ENCODE measurements at places on chromosomes 5 and 9.

DNA sequence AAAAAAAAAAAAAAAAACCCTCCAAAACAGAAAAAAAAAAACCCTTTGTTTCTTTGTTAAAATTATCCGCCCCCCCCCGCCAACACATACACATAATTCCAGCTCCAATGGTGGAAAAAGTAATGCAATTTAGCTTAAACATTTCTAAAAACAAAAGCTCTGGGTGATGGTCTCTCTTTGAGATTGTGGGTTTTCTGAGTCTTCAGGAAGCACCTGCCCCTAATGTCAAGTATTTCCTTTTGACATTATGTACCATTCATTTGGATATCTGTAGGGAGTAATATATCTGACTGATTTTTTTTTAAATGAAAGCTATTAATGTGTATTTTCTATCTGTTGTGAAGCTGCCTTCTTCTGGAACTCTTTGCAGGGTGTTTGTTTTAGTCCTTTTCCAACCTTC is 389.7 kb downstream of the TAF11L14 start:
- no peak overlapping the region for H3K4me3 ChIP-seq
- H3K27ac ChIP-seq: no peak overlapping the region
- H3K27me3 ChIP-seq: no peaks in the 10 kb centered on the region
- H3K4me1 ChIP-seq: no peaks in the 10 kb centered on the region
- no peaks in the 10 kb centered on the region for H3K36me3 ChIP-seq
- DNase-seq: no peak

DNA sequence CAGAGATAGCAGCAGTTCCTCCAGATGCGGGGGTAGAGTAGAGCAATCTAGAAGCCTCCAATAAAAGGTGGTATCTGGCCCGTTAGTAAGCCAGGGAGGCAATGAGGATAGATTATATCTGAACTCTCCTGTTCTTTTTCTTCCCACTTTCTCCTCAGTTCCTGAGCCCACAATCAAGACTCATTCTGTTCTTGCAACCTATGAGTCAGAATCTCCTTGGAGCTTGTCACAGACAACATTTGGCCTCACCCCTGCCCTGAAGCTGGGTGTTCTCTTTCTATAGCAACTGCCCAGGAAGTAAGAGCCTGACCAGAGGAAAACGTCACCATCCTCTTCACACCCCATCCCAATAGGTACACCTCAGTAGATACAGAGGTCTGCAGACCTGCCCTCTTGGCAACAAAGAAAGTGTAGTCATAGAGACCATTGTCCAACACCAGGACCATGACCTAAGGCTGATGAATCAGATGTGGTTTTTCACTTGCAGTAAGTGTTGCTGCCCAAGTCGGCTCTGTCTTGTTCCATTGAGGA is 76.3 kb upstream of the PCA3 start:
- H3K27me3 ChIP-seq: peaks cover 34% of the 10 kb centered on the region
- peaks cover 6% of the 10 kb centered on the region for H3K4me1 ChIP-seq
- H3K27ac ChIP-seq: no peak overlapping the region
- DNase-seq: no peak
- no peaks in the 10 kb centered on the region for H3K36me3 ChIP-seq

DNA sequence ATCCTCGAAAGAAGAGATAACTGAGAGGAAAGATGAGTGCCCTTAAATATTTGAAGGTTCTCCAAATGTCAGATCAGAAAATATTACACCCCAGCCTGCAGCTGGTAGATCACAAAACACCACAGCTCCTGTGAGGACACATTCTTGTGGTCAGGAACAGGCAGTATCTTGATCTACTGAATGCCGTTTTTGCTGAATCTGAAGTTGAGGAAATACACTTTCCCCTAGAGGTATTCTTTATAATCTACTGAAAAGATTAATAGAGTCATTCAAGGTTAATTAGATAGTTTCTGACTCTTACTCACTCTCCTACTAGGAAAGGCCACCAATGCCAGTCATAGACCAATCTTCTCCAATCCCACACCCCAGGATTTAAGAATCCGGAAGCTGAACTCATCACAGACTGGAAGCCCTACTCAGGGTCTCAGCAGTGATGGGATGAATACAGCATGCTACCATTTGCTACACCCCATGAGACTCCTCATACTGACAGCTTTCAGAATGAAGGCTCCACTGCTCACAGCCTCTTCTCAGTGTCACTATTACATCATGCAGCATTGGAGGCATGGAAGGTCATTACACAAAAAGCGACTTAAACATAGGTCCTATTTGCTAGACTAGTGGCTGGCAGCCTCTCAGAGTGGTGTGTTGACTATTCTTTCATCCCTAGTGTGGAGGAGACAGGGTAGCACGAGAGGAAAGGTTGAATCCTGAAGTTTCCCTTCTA is 143.9 kb upstream of the SLC1A3 start:
- H3K36me3 ChIP-seq: no peaks in the 10 kb centered on the region
- H3K4me1 ChIP-seq: no peaks in the 10 kb centered on the region
- no peak overlapping the region for H3K27ac ChIP-seq

DNA sequence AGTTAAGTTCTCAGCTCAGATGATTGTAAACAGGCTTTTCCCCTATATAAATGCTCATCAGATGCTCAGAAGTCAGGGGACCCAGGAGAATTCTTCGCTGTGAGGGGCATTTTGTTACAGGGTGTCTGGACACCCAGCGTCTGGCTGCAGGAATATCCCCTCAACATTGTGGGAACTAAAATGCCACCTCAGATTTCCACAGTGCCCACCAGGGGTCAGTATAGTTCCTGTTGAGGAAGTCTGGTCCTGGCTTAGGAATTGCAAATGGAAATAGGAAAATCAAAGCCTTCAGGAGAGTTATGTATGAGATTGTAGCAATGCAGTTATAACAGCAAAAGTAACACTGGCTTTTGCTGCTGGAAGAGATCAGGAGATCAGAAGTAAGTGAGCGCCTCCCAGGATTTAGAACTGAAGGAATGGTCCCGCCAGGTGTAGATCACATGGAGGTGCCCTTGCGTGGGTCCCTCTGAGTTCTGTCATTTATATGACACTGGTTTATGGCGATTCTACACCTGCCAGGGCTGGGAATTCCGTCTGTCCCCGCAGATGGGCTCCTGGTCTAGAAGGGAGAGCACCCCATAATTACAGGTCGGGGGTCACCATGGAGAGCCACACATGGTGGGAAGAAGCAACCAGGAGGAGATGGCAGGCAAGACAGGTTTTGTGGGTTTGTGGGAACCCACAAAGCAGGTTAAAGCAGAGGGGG is 47.1 kb upstream of the CTSL start:
- no peak overlapping the region for H3K27ac ChIP-seq
- no peak overlapping the region for H3K4me3 ChIP-seq
- peaks cover 7% of the 10 kb centered on the region for H3K4me1 ChIP-seq
- H3K36me3 ChIP-seq: no peaks in the 10 kb centered on the region
- DNase-seq: peak; percentile 65

GRCh38 chr9:77677397-77677796 is 29.3 kb upstream of the GNA14 start:
- no peaks in the 10 kb centered on the region for H3K4me1 ChIP-seq
- no peaks in the 10 kb centered on the region for H3K36me3 ChIP-seq
- H3K4me3 ChIP-seq: no peak overlapping the region

- H3K27ac ChIP-seq: no peak overlapping the region
- DNase-seq: no peak
- H3K27me3 ChIP-seq: no peaks in the 10 kb centered on the region
- H3K4me1 ChIP-seq: no peaks in the 10 kb centered on the region
Observed at GRCh38 chr5:3281366-3281765, 314.3 kb upstream of the IRX1 start.

DNA sequence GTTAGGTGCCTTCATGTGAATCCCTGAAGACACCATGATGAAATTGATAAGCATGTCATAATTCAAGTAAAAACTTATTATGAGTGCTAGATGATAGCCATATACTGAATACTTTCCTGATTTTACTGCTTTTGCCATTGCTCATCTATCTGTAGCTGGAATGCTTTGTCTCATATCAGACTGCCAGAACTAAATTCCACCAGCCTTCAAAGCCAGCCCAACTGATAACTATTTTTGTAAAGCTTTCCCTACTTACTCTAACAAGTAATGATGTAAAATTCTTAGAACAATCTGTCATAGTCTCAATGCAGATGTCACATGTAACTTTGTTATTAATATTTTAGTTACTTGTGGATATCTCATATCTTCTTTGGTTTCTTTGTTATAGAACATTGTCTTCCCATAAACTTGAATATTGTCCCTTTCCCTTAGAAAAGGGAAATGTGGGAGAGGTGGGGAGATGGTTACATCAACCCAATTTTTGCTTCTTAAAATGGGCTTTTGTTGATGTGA is 128.3 kb downstream of the ZCCHC7 start:
- no peaks in the 10 kb centered on the region for H3K4me1 ChIP-seq
- no peak overlapping the region for H3K27ac ChIP-seq
- no peak overlapping the region for H3K4me3 ChIP-seq
- no peak for DNase-seq
- H3K36me3 ChIP-seq: peaks cover 4% of the 10 kb centered on the region
- no peaks in the 10 kb centered on the region for H3K27me3 ChIP-seq

- H3K27me3 ChIP-seq: no peaks in the 10 kb centered on the region
- DNase-seq: no peak
- H3K36me3 ChIP-seq: peaks cover 9% of the 10 kb centered on the region
- peak overlapping the region; percentile 82 for H3K27ac ChIP-seq
Observed at GRCh38 chr5:40681363-40682153, 1.8 kb downstream of the PTGER4 start.

DNA sequence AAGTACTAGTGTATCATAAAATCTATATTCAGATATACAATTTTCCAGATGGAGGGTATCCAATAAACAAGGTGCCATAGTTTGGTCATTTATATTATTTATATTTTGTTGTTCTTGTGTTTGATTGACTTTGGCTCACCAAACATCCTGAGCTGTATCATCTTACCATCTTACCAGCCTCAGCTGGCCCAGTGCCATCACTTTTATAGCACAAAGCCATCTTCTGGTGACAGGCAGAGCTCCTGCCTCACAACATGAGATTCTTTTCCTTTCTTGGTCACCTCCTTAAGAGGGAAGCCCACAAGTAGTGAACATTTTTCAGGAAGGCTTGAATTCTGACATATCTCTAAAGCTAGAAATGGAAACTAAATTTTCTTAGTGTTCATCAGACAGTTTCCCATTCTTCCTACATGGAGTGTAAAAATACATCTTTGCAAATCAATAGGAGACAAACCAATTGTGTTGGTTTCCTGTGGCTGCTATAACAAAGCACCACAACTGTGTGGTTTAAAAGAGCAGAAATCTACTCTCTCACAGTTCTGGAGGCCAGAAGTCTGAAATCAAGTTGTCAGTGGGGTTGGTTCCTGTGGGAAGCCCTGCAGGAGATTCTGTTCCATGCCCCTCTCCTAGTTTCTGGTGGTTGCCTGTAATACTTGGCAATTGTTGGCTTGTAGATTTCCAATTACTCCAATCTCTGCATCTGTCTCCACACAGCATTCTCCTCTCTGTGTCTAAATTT is 341.8 kb downstream of the MAN2A1 start:
- DNase-seq: no peak
- no peak overlapping the region for H3K4me3 ChIP-seq
- H3K36me3 ChIP-seq: no peaks in the 10 kb centered on the region
- H3K4me1 ChIP-seq: peaks cover 6% of the 10 kb centered on the region

DNA sequence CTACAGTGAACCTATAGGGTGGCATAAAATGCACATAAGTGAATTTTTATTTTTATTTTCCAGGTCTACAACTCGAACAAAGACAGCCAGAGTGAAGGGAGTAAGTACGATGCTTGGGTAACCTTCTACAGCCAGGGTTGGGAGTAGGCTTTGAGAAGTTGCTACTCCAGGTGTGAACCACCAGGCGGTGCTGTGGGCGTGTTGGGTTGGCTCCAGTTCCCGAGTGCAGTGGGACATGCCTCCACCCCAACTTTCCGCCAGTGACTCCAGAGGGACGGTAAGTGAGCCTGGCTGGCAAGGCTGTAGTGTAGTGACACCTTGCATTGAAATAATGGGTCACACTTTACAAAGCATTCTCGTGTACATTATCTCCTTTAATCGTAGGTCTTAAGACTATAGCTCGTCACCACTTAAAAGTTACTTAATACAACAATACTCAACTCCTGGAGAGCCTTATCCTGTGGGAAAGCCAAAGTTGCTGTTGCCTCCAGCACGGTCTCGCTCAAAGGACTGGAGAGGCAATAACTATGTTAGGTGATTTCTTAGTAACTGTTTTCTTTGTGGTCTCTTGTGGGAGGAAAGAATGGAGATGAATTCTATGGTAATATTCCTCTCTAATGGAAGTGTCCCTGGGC is 244.0 kb downstream of the ARHGAP26 start:
- H3K27me3 ChIP-seq: no peaks in the 10 kb centered on the region
- H3K4me1 ChIP-seq: peaks cover 6% of the 10 kb centered on the region
- H3K4me3 ChIP-seq: no peak overlapping the region
- no peak overlapping the region for H3K27ac ChIP-seq
- DNase-seq: peak; percentile 52

- DNase-seq: no peak
- no peaks in the 10 kb centered on the region for H3K4me1 ChIP-seq
- H3K4me3 ChIP-seq: no peak overlapping the region
- no peak overlapping the region for H3K27ac ChIP-seq
- no peaks in the 10 kb centered on the region for H3K27me3 ChIP-seq
- no peaks in the 10 kb centered on the region for H3K36me3 ChIP-seq
Observed at GRCh38 chr5:113808956-113809355, 295.5 kb downstream of the YTHDC2 start.

DNA sequence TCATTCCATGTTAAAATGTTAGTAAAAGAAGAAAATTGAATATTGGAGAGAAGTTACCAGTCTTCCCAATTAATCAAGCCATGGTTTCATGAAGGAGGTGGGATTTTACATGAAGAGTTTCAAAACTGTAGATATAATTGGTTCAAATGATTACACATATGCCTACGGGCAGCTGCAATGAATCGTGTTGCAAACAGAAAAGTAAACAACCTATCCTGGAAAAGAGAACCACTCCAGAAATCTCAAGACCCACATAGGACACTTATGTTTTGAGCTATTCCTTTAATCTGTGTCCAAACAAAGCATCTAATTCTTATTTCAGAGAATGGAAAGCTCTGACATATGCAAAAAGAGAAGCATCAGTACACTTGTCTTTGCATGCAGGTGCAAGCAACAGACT is 340.2 kb downstream of the NDUFS4 start:
- DNase-seq: no peak
- no peaks in the 10 kb centered on the region for H3K36me3 ChIP-seq
- no peak overlapping the region for H3K27ac ChIP-seq
- H3K4me1 ChIP-seq: no peaks in the 10 kb centered on the region
- H3K27me3 ChIP-seq: no peaks in the 10 kb centered on the region

- H3K27ac ChIP-seq: no peak overlapping the region
- no peaks in the 10 kb centered on the region for H3K27me3 ChIP-seq
- no peak overlapping the region for H3K4me3 ChIP-seq
- no peaks in the 10 kb centered on the region for H3K36me3 ChIP-seq
- DNase-seq: no peak
Observed at GRCh38 chr5:39648085-39648847, 223.5 kb upstream of the DAB2 start.

GRCh38 chr9:134846187-134846586 is 34.4 kb upstream of the FCN2 start:
- H3K27me3 ChIP-seq: peaks cover 6% of the 10 kb centered on the region
- DNase-seq: no peak
- no peak overlapping the region for H3K27ac ChIP-seq
- no peaks in the 10 kb centered on the region for H3K36me3 ChIP-seq

- H3K4me1 ChIP-seq: no peaks in the 10 kb centered on the region
- DNase-seq: no peak
- H3K4me3 ChIP-seq: no peak overlapping the region
Observed at GRCh38 chr9:132858751-132859150, 19.3 kb downstream of the AK8 start.
